T-cell (primary cell): ENCODE measurements at places on chromosomes 1 and 21. TPM values are rescaled to one million over a fixed set of nuclear protein-coding genes. Genes with fewer than 3 reads are reported as not detected.

The COL16A1 gene
- total RNA-seq: 0.59 TPM

- no peak for DNase-seq
Measured at GRCh38 chr1:208475951-208476845, 232.0 kb upstream of the PLXNA2 start.

DNA sequence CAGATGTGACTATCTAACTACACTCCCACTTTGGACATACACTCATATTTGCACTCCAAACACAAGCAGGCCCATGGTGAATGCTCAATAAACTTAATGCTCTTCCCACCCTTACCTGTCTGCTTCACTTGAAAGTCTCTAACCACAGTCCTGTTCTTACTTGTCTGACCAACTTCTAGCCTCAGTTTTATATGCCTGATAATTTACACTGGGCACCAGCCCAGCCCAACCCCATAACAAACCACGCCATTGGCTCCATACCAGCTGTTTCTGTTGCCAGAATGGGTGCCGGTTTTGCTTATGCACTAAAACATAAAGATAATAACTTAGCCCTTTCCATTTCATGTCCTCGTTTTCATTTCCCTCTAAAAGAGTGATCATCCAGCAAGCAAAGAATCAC is 395.4 kb downstream of the NTNG1 start:
- DNase-seq: no peak

- DNase-seq: no peak
Measured at GRCh38 chr21:41783476-41784180, 16.8 kb upstream of the RIPK4 start.

The GCSAML gene
- total RNA-seq: 0.85 TPM

- DNase-seq: no peak
Measured at GRCh38 chr1:90851711-90852050, 134.6 kb upstream of the BARHL2 start.

- DNase-seq: no peak
Measured at GRCh38 chr1:31036749-31037500, 28.6 kb downstream of the PUM1 start.

The CAMK1G gene
- not detected for total RNA-seq

The CFH gene
- total RNA-seq: 6.0 TPM

DNA sequence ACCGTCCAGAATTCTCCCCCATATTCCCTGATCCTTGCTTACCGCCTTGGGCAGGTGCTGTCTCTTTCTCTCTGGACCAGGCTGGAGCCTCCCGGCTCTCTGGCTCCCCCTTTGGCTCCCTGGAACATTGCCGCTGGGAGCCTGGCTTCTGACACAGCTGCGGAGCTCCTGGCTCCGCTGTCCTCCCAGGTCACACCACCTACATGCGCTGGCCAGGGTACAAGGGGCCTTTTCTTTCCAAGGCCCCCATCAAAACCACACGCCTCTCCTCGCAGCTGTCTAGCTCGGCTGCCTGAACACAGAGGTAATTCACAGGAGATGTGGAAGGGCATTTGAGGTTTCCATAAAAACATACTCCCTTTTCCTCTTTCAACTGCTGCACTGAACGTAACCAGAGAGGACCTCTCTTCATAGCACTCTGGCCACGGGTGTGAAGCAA is 7.5 kb upstream of the ZNF648 start:
- no peak for DNase-seq

- DNase-seq: no peak
Measured at GRCh38 chr1:13543451-13544220, 29.8 kb upstream of the LRRC38 start.

GRCh38 chr1:187212377-187212776 is 383.6 kb downstream of the PLA2G4A start:
- DNase-seq: no peak

DNA sequence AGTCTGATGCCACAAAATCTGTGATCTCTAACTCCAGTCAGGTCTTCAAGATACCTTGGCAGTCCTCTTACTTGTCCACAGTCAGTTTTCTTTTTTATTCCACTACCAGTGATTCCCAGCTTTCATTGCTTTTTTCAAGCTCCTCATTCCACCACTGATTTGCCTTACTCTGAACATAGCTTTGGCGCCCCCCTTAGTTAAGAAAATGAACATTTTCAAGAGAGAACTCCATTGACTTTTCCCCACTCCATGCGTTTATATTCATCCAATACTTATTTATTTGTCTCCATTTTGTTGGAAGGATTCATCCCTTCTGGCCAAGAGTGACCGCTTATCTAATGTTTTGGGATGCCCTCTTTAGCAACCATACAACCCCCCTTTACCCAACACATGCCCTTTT is 33.9 kb upstream of the IPO9 start:
- DNase-seq: no peak

DNA sequence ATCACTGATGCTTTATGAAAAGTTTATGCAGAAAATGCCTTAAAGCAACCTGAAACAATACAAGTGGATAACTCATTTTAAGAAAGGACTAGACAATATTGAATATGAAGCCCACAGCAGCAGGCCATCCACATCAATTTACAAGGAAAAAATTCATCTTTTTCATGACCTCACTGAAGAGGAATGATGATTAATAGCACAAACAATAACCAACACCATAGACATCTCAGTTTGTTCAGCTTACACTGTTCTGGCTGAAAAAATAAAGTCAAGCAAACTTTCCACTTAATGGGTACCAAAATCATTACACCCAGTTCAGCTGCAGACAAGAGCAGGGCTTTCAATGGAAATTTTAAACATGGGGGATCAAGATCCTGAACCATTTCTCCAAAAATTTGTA is 380.6 kb upstream of the NEGR1 start:
- DNase-seq: no peak

DNA sequence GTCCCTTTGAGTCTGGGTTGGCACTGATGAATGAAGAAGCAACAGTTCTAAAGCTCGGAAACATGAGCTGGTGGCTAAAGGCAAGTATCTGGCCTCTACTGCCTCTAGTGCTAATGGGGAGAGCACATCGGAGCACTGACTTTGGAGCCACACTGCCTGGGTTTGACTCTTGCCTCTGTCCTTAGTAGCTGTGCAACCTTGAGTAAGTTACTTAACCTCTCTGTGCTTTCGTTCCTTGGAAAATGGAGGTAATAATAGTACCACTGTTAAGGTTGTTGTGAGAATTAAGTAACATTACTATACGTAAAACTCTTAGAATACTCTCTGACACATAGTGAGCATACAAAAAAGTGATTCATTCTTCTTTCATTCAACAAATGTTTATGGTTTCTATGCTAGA is 211.2 kb downstream of the ATG4C start:
- no peak for DNase-seq

The PLPPR5 gene
- not detected for total RNA-seq

DNA sequence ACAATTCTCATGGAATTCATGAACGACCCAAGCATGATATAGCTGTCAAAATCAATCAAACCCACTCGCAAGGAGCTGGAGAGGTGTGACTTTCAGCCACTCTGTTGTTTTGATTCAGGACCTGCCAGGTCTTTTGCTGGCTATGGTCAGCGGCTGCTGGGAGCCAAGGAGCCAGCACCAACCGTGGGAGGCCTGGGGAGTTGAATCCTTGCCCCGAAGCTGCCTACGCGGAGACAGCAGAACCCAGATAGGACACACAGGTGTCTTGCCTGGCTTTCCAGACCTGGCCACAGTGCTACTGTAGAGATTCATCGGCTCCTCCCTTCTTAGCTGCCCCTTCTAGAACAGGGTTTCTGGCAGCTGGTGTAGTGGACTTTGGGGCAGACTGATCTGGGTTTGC is 42.7 kb downstream of the ZSCAN20 start:
- no peak for DNase-seq

- no peak for DNase-seq
Measured at GRCh38 chr1:212138457-212138856, 102.9 kb downstream of the DTL start.

The LMX1A gene
- not detected for total RNA-seq

GRCh38 chr1:2917284-2917683 is 104.0 kb upstream of the ACTRT2 start:
- DNase-seq: no peak

The GPR37L1 gene
- not detected for total RNA-seq

- no peak for DNase-seq
Measured at GRCh38 chr1:163265547-163265946, 56.2 kb upstream of the NUF2 start.

- no peak for DNase-seq
Measured at GRCh38 chr1:5983361-5984103, 8.7 kb downstream of the NPHP4 start.

The P3H1 gene
- total RNA-seq: 58.3 TPM

DNA sequence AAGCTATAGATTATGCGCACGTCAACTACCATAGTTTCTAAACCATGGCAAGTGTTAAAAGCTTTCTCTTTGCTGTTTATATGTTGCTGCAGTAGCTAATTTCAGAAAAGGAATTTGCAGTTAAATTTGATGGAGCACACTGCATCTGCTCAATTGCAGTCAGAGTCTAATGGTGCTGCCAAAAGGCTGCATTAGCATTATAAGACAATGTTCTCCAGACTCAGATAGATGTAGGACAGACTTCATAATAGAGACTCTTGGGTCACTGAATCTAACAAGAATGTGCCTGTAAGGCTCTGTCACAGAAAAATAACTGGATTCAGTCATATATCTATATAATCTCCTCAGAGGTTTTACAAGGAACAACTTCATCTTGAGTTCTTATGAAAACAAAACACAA is 198.3 kb downstream of the OLFM3 start:
- no peak for DNase-seq

DNA sequence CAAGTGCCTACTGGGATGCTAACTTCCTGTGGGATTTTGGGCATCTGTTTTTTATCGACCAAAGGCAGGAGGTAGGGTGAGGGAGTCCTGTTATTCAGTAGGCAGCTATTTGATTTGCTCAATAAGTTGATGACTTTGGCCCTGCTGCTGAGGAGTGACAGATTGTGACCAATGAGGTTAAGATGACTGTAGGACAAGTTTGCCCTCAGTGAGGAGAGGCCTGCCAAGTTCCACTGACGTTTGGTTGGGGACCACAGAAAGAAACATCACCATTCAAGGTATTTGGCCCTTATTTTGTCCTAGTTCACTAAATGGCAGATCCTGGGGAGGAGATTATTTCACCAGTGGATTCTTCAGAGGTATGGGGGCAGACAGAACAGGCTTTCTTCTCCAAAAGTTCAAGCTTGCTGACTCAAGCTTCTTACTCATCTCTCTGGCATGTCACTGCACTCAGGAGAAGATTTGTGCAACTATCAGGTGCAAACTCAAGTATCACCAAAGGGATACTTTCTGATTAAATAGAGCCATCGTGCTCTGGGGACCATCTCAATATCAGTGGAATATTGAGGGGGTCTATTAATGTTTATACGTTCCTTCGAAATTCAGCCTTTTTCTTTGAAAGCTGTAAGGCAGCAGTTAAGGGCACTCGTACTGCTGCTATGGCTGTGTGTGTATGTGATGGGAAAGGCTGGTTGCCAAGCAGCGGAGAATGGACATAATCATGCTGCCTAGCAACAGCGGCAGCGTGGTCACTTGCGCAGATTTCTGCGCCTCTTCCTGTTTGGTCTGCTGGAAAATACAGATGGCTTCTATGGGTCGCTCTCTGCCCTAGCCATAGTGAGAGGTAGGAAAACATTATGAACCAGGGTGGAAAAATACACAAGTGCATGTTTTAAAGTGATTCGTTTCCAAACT is 78.7 kb downstream of the PBX1 start:
- no peak for DNase-seq

The GUCA2A gene
- not detected for total RNA-seq

DNA sequence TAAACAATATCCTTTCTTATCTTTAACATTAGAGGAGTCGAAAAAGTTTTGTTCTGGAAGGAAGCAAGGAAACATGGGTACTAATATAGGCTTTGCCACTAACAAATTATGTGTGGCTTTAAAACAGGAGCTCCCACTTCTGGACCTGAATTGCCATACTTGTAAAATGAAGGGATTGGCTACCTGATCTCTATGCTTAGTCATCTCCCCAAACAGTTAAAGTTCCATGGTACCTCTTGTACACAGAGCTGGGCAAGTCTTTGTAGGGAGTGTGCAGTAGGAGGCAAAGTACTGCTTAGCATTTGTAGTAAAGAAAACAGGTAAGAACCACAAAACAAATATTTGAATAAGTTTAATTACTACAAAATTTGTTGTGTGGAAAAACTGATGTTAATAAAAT is 81.3 kb downstream of the MAST2 start:
- no peak for DNase-seq

The MRPL55 gene
- 63.5 TPM for total RNA-seq

DNA sequence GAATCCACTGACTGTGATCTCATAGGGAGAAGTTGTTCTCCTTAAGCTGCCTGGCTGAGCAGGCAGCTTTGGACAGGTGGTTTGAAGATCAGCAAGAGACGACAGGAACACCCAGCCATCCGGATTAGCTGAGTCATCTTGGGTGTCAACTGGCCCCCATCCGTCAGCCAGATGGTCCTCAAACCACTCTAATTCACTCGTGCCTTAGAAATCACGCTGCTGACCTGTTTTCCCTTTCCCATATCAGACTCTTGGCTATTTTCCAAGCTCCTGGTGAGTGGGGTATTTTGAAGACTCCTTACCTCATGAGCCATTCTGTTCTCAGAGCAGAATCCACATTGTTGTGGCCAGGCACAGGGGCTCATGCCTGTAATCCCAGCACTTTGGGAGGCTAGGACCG is 149.1 kb upstream of the L1TD1 start:
- DNase-seq: no peak

DNA sequence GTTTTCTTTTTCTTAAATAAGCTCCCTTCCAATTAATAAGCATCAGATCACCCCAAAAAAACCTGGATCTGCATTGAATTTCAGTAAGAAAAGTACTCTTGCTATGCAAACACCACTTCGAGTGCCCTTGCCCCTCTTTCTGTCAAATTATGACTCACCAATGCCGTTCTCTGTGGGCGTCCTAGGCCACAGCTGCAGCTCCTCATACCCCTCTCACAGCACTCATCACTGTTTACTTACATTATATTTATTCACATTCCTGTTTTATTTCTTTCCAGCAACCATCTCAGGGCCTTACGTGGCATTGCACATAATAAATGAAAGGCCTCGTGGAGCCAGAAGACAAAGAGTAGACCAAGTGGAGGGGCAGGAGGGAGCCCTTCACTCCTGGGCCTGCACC is 99.1 kb upstream of the CTTNBP2NL start:
- no peak for DNase-seq

- peak; percentile 43 for DNase-seq
Measured at GRCh38 chr1:156961709-156962108, 41.3 kb downstream of the LRRC71 start.

- no peak for DNase-seq
Measured at GRCh38 chr1:230271300-230272035, 154.7 kb downstream of the PGBD5 start.

The RIPPLY3 gene
- total RNA-seq: not detected
